ENCODE measurements at places on chromosomes 2 and 18. TPM values are rescaled to one million over a fixed set of nuclear protein-coding genes. Genes with fewer than 3 reads are reported as not detected.

Gene RESP18
- not detected for total RNA-seq

Gene MZT2A
- total RNA-seq, result 59.8 TPM

Gene ADRA2B
- total RNA-seq, result 0.05 TPM

Gene PRKAG3
- not detected for total RNA-seq

Gene STAT4
- total RNA-seq, result 0.51 TPM

Gene GAL3ST2
- total RNA-seq, result not detected

Gene NFATC1
- total RNA-seq, result 17.0 TPM

DNA sequence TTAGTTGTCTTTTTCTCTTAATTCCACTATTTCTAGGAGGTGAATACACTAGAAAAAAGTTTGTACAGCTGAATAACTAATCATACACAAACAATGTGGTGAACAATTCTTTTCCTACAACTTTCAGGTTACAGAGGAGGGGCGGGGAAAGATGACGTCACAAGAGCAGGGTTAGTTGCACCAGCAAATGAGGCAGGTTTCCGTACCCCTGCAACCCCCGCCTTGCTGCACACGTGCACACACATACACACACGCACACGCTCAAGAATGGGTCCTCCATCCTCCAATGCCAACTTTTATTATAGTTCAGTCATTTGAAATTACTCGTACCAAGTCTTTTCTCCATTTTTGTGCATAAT, 122.8 kb downstream of the ARL4C start:
- DNase-seq, result no peak

- peak; percentile 28 for DNase-seq
These were observed 4.6 kb upstream of the UGT1A5 start for GRCh38 chr2:233707940-233708644.

DNA sequence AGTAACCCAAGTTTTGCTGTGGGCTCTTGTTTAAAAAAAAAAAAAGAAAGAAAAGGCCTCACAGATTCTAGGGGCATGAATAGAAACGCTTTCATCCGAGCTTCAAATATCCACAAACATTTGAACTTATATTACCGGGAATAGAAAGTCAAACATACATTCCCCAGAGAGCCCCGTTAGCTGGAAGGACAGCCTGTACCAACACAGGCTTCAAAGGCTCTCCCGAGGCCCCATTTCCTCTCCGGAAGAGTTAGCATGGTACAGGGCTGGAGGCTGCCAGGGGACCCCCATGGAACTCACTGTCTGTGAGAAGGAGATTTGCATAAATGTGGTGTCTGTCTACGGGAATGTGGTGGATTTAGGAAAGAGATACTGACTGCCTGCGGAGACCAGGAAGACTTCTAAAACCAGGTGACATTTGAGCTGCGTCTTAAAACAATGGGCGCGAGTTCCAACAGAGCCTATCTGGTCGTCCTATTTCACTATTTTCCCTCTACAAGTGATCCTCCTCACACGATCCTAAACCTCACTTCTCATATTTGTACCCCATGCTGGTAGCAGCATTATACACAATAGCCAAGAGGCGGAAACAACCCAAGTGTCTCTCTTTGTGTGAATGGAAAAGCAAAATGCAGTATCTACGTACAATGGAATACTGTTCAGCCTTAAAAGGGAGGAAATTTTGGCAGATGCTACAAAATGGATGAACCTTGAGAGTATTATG, 820 bp upstream of the MATN3 start:
- DNase-seq, result peak; percentile 36

- no peak for DNase-seq
These were observed 7.8 kb downstream of the ANTXR1 start for GRCh38 chr2:69020496-69021426.

GRCh38 chr2:75621228-75621627, 25.4 kb upstream of the MRPL19 start:
- no peak for DNase-seq

DNA sequence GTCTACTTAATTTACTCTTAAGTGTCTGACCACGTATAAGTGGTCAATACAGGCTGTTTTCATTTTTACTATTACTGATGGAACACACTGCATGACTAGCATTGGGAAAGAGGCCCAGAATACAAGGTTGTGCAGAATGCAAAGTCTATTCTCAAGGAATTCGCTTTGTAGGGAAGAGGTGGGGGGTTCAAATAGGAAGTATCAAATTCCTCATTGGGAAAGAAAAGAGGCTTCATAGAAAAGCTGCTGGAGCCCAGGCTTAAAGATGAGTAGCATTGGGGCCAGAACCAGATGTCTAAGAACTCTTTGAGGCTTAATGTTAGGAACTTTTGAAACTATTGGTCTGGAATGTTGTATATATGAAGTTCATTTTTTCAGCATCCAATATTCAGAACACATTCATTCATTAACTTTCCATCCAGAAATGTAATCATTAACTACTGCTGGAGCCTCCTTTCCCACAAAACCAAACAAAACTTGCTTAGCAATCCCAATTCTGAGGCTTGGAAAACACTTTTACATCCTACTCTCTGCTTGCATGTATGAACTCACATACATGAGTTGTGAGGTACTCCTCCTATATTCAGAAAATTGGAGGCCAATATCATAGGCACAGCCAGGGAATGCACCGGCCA, 994 bp upstream of the LRATD1 start:
- DNase-seq, result no peak

- no peak for DNase-seq
These were observed 161.9 kb upstream of the RASGRP3 start for GRCh38 chr2:33314541-33314940.

DNA sequence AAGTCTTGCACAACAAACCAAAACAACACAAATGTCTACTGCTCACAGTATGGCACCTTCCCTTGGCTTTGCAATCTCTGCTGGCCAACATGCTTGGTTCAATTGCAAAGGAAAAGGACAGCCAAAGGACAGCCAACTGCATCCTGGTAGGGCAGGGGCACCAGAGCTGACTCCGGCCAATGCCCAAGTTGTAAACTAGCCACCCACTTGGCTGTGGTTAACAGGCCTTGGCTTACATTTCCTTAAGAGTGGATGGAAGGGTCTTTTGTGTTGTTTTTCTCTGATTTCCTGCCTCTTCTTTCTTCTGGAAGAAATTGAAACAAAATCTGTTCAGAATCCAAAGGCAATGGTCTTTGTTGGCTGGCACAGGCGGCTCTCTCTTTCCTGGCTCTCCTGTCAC, 119.1 kb upstream of the TRIB2 start:
- no peak for DNase-seq

- peak; percentile 21 for DNase-seq
These were observed 278.9 kb downstream of the PRKCE start for GRCh38 chr2:45930396-45930792.

DNA sequence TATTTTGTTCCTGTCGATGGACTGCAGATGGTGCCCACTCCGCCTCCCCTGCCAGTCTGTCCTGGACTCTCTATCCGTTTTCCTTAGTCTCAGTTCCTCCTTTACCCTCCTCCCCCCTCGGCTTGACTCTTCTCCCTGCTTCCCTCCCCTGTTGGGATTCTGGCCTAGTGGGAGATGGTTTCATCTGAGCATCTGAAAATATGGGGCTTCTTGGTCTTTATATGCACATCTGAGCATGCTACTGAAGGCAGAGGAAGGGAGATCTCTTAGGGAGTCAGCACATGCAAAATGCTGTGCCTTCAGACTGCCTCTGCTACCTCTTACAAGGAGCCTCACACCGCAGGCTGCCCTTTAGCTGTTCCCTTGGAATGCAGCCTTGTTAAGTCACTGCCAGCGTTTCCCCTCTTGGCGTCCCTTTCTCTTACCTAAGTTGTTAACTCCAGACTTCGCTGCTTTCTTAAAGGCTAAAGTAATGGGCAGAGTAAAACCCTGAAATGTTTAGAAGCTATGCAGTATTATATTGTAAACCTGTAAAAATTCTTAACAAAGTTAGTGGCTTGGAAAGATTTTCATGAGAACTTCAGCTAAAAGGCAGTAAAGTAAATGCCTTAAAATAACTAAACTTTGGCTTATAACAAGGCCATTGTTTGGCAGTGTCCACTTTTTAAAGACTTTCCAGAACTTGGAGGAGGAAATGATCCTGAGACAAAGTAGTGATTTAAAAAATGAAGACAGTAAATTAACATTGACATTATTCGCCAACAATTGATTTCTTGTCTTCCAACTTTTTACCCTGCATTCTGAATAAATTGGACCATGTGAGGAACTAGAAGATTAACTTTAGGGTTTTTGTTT, 49.8 kb downstream of the LDLRAD4 start:
- peak; percentile 23 for DNase-seq

- DNase-seq, result no peak
These were observed 1.2 kb upstream of the BCL11A start for GRCh38 chr2:60554646-60555065.

- no peak for DNase-seq
These were observed 53.1 kb upstream of the STK39 start for GRCh38 chr2:168300460-168300859.

- no peak for DNase-seq
These were observed 29.9 kb downstream of the DAPL1 start for GRCh38 chr2:158825021-158825420.

- DNase-seq, result no peak
These were observed 160.2 kb downstream of the FBXO15 start for GRCh38 chr18:73987247-73987980.

DNA sequence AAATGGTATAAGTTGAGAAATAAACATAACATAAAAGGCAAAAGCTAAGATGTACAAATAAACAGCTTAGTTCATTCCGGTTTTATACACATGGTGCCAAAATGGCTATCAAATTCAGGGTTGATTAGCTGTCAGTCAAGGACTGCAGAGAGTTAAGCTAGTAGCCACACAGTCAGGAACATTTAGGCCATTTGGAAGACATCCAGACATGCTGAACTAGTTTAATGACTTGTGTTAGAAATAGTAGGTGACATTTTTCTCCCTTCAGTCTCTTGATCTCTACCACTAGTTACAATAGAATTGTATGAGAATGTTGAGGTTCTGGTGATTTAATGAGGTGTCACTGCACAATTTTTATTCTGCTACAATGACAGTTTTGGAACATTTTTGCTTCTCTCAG, 394.4 kb upstream of the SPHKAP start:
- no peak for DNase-seq

- DNase-seq, result no peak
These were observed 866.9 kb downstream of the TRIB2 start for GRCh38 chr2:13583609-13584008.

Measured in dermis blood vessel endothelial cell (primary cell).